ENCODE measurements at places on chromosomes 5 and 9.

GRCh38 chr9:113361304-113362018 is 12.1 kb downstream of the BSPRY start:
- no peak for DNase-seq

DNA sequence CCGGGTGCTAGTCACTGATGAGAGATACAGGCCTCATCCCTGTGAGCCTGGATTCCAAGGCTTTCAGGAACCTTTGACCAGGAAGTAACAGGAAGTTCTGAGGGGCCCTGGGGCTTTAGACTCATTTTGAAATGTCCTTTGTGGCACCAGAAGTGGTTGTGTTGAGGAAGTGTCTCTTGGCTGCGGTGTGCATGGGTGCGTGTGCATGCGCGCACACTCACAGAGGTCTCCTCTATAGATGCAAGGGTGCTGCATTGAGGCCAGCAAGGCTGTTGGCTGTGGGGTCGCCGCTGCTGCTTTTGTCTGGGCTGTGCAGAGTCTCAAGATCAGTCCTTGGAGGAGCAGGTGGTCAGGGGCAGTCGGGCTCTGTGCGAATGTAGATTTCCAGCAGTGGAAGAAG is 7.6 kb downstream of the RAB24 start:
- no peak for DNase-seq

- no peak for DNase-seq
Measured at GRCh38 chr5:78592735-78593386, 55.7 kb downstream of the LHFPL2 start.

GRCh38 chr9:128152133-128153059 is 3.1 kb downstream of the LCN2 start:
- DNase-seq: no peak

DNA sequence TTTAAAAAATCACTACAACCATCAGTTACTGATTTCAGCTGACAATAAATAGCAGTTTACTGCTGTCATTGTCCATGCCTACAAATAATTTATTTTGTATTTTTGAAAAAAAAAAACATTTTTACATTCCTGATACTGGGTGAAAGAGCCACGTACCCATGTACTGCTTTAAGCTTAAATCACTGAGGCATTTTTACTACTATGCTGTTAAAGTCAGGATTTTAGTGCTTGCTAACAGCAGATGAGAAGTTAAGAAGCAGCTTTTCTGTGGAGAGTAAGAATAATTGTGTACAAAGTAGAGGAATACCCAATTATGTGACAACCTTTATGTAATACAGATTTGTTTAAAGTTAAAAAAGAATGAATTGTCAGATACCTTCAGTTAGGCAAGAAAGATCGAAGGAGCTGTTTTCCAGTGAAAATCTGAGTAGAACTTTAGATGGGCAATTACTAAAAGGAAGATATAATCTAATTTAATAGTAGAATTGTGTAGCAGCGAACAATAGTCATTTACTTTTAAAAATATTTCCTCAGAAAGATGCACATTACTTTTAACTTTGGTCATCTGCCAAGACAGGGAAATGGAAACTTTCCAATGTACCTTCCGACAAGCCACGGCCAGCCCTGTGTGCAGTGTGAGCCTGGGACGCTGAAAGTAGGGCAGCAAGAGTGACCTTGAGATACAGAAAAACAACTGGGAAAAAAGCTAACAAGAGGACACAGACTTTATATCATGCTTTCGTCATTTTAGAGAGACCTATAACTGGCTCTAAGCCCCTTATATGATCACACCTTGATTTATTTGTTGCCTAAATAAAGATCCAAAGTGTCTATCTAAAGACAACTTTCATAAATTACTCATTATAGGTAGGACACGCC is 39.9 kb downstream of the RHOBTB3 start:
- no peak for DNase-seq

DNA sequence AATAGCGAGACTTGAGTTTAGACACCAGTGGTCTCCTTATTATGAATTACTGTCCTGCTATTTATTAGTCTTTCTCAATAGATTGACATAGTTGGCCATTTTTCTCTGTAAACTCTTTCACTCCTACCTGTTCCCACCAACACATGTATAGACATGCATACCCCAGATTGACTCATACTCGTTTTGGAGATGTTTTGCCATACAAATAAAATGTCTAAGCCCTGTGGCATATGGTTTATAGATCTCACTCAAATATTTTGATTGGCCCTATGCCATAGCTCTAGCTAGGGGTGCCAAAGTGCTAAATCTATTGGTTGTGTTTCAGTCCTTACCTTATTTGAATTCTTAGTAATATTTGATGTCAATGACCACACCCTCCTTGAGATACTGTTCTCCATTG is 42.3 kb downstream of the CAMK4 start:
- no peak for DNase-seq

DNA sequence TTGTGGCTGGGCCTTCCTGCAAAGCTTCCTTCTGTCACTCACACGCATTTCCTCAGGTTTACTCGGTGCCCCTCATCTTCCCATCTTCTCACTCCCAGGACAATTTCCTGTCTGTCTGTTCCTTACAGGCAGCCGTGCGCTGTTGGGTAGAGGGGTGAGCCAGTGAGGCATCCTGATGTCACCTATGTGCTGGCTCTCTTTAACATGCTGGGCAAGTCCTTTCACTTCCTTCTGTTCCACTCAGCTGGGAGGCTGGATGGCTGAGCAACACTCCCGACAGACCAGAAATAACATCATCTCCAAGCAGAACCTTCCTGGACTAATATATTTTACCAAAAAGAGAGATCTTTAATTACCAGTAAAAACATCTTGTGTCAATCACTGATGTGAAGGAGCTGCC is 103.0 kb downstream of the HSD17B3 start:
- no peak for DNase-seq

DNA sequence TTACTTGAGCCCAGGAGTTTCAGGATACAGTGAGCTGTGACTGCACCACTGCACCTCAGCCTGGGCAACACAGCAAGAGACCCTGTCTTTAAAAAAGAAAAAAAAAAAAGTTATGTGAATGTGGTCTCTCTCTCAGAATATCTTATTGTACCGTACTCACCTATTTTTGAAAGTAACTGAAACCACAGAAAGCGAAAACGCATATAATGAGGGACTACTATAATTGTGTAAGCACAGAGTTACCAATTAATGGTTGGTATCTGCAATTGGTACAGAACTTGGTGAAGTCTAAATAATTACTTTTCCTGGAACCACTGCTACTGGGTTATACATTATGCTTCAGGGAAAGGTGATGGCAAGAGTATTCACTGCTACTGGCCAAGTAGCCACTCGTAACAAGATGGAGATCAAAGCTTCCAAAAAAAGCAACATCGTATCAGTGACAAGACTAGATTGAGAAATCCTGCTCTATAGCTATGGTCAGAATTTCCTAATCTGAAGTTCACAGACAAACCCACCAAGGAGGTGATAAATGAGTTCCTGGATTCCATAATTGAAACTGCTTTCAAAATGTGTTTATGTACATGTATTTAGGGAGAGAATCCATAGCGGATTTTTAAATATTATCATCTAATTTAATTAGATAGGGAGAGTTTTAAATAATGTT is 82.7 kb downstream of the NR6A1 start:
- no peak for DNase-seq

- no peak for DNase-seq
Measured at GRCh38 chr5:37717613-37718431, 122.0 kb downstream of the GDNF start.

DNA sequence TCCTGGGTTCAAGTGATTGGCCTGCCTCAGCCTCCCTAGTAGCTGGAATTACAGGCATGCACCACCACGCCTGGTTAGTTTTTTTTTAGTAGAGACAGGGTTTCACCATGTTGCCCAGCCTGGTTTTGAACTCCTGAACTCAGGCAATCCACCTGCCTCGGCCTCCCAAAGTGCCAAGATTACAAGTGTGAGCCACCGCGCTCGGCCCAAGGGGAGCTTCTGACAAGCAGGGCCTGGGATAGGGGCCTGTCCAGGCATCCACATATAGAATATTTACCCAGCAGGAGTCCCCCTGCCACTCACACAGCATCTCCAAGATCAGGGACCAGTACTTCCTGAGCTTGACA is 10.1 kb downstream of the IRF1 start:
- DNase-seq: no peak

GRCh38 chr9:95491543-95492320 is 25.0 kb downstream of the PTCH1 start:
- DNase-seq: no peak

DNA sequence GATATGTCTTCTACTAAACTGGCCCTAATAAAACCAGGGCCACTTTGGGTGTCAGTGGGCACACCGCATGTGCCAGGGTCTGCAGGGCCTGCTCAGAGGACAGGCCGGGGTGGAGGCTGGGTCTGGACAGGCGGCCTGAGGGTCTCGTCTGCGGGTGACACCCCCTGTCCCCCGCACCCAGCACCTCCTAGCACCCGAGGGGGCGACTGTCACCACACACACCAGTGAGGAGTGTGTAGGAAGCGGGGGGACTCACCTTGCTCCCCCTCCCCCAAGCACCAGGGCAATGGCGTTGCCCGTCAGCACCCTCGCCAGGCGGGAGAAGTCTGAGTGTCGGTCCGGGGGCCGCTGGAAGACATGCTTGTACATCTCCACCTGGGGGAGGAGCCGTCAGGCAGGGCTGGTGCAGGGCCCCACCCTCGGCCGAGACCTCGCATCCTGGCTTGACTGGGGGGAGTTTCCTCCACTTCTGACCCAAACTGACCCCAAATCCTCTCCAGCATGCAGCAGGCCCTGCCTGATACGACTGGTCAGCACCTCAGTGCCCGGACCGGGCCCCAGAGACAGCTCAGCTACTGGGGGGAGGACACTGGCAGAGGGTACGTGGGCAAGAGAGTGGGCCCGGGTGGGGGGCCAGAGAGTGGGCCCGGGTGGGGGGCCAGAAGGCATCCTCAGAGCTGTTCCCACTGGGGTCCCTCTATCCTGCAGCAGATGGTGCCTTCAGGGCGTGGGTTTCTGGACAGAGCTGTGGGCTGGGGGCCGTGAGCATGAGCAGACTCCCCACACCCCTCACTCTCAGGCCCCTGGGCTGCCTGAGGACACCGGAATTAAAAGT is 18.9 kb upstream of the NSMF start:
- DNase-seq: no peak

DNA sequence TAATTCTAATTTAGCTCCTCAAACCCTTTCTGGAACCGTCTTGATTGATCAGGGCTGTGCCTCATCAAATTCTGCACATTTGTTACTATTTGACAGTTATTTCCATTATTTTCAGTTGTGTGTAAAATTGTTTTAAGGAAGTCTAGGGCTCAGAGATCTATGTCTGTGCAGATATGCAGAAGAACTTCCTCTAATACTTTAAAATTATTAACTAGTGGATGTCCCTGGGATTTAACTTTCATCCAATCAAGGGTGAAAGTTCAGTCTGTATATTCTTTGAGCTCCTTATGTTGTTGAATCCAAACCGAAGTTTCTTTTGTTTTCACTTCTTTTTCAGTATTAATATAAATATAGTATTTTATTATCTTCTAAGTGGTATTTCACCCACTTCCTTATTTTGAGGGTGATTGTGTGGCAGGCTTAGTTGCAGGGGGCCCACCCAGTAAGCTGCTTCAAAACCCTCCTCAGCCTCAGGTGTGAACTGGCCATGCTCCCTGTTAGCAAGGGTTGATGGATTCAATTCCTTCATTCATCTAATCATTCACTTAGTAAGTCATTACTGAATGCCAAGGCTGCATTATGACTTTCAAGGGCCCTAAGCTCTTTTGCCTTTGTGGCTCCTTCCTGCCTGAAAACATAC is 2.1 kb upstream of the CAMLG start:
- DNase-seq: no peak

DNA sequence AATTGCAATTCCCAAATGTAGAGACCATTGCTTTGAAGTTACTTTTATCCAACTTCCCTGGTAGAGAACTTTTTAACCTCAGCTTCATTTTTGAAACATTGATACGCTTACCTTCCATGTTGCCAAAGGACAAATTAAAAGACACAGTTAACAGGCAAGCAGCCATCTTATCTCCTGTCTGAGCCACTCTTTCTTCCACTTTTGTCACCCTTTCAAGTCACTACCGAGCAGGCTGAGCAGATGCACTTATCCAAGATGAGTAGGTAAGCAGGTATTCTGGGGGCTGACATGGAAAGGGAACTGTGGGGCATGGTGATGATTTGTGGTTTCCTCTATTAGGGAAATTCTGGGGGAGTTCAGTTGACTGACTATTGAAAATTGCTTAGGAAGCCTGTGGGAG is 66.7 kb downstream of the DOCK2 start:
- DNase-seq: no peak

DNA sequence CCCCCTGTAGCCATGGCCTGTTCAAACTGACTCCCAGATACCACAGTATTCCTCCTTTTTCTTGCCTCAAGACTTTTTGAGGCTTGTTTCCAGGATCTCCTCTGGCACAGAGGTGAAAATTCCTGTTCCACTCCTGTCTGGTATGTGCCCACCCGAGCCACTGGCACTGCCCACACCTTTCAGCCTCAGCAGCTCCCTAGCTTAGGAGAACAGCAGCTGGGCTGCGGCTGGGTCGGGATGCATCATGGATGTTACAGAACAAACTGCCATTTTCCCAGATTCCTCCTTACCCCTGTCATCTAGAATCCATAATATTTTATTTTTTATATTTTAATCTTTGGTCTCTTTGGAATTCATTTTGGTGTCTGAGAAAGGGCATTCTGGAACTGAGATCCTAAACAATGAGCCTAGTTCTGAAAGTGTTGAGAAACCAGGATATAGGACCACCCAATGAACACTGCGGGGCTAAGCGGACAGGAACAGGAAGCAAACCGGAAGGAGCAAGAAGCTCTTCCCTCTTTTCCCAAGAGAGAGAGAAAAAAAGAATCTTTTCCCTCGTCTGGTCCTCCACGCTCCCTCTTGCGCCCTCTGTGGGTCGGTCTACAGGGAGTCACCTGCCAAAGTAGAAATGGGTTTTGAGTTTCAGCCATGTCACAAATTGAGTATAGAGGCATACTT is 12.5 kb downstream of the OR2S2 start:
- no peak for DNase-seq

DNA sequence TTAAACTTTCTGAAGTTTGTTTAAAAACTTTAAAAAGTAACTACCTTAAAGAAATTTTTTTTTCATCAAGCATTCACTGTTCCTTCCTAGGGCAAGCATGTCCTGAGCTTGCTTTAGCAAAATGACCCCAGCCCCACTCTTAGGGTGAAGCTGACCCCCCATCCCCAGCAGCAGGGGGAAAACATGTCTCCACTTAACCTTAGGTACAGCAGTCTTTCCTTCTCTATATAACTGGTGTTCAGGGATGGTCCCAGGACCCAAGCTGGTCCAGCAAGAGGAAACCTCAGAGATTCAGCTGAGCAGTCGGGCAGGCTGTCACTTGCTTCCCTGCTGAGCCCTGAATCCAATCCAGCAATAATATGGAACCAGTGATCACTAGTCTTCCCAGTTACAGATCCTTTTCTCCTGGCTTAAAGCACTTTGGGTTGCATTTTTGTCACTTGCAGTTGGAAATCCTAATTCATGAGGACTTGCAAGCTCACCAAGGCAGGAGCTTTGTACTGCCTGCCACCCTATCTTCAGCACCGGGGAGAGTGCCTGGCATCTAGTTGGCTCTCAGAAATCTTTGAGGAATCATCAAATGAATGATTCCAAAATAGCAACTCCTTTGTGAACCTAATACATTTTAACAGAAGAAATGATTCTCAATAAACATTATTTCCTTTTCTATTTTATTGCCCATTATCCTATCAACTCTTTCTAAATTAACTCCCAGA is 91.2 kb downstream of the FSTL4 start:
- no peak for DNase-seq

- DNase-seq: no peak
Measured at GRCh38 chr5:22056601-22057000, 796.5 kb downstream of the CDH12 start.

GRCh38 chr9:131708226-131709002 is 31.5 kb downstream of the RAPGEF1 start:
- no peak for DNase-seq

GRCh38 chr5:82850393-82850792 is 226.8 kb downstream of the TMEM167A start:
- no peak for DNase-seq

GRCh38 chr5:968881-969280 is 39.7 kb upstream of the NKD2 start:
- DNase-seq: no peak
